ENCODE measurements at places on chromosomes 4 and X.

- no peak for DNase-seq
Measured at GRCh38 chr4:56360071-56360470, 27.2 kb downstream of the AASDH start.

DNA sequence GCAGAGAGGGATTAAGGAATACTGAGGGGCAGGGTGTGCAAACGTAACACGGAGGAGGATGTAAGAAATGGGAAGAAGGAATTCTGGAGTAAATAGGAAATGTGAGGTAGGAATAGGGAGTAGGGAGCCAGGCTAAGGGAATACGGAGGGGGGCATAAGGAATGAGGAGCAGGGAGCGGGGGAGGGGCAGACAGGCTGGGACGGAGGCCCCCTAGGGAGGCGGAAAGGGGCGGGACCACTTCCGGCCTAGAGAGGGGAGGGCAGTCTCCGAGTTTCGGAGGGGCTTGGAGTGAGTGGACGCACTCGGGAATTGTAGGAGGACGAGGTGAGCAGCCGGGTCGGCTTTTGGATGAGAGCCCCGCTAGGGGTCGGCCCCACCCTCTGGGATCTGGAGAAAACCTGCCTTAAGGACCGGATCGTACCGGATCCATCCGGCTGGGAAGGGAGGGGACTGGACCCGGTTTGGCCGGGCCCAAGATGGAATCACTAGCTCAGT lies 612 bp downstream of the MAGED2 start:
- peak; percentile 15 for DNase-seq

DNA sequence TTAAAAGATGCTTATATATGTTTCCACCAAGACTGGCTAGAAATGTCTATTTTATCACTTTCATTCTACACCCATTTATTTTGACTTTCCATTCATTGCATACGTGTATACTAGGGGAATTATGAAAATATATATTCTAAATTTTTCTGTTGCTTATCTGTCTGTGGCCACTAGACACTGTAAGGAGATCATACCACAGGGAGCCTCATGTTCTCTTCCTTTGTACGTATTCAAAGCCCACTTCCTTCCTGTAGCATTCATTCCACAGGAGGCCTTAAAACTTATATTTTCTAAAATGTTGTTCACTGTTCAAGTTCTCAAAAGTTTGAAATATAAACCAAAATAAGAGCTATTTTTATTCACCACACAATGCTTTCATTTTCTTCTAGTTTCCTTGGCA lies 1848.9 kb upstream of the TENM3 start:
- DNase-seq = no peak

GRCh38 chrX:32571579-32571978 lies 639.8 kb downstream of the DMD start:
- DNase-seq = no peak

GRCh38 chr4:6500481-6501140 lies 28.2 kb upstream of the PPP2R2C start:
- no peak for DNase-seq

DNA sequence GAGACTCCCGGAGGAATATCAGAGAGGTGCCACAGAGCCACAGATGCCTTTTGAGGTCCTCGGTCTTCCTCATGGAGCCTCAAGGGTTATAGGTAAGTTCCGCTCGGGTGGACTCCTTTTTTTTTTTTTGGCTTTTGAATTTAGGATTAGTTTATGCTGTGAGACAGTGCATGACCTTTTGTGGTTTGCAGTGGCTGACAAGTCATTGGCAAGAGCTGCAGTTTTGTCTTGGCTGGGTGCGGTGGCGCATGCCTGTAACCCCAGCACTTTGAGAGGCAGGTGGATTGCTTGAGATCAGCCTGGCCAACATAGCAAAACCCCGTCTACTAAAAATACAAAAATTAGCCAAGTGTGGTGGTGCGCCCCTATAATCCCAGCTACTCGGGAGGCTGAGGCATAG lies 4.5 kb upstream of the GRSF1 start:
- DNase-seq = no peak

GRCh38 chrX:149461746-149462145 lies 43.4 kb downstream of the IDS start:
- DNase-seq = no peak

DNA sequence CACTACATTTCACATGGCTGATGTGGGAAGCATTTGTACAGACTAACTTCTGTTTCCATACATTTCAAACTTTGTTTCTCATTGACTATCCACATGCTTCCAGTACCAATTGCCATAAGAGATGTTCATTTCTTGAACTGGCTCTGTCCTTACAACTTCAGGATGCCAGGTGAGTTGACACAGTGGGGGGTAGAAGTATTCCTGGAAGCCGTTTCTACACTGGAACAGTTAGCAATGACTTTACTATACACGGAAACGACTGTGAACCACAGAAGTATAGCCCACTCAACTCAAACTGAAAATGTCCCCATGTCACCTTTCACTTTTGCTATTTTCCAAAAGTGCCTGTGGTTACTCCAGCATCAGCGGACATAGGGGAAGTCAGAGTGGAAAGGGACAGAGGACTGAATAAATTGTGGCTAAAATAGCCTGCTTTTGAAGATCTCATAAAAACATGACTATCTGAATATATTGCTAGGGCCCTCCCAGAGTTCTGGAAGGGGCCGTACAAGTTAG lies 38.0 kb upstream of the DSPP start:
- no peak for DNase-seq

GRCh38 chrX:134925551-134925950 lies 65.2 kb upstream of the SMIM10 start:
- no peak for DNase-seq

- no peak for DNase-seq
Measured at GRCh38 chrX:72713130-72713529, 976 bp downstream of the PHKA1 start.

- DNase-seq = no peak
Measured at GRCh38 chr4:7185487-7186030, 6.8 kb upstream of the SORCS2 start.

GRCh38 chr4:162793571-162793970 lies 373.1 kb downstream of the NAF1 start:
- no peak for DNase-seq

DNA sequence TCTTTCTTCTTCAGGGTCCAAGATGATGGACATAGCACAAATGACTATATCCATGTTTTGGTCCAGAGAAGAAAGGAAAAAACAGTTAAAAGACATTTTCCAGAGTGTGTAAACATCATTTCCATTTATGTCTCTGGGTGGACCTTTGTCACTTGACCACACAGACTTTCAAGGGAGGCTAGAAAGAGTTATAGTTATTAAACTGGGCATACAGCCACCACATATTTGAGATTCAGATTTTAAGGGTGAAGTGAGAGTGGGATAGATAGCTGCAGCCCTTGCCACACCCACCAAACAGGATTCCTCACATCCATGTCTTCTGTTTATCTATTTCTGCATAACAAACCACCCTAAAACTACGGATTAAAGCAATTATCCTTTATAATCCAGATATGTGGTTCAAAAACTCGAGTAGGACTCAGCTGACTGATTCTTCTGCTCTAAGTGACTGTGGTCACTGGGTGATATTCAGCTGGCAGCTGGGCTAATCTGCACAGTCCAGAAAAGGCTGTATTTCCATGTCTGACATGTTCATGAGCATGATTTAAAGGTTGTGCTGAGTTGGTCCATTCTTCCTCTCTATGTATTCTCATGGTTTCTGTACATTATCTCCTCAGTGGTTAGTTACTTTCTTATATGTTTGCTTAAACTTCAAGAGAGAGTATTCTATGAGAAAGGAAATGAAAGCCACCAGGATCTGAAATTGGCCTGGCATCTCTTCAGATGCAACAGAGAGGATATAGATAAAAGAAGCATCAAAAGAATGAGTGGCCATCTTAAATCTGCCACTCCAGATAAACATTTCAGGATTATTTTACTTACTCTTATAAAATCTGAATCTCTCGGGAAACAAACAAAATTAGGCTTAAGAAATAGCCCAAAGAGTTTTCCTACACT lies 459.8 kb upstream of the CTSO start:
- DNase-seq = no peak

- no peak for DNase-seq
Measured at GRCh38 chr4:121989715-121990114, 37.9 kb upstream of the TRPC3 start.

GRCh38 chrX:41391606-41392005 lies 55.5 kb upstream of the NYX start:
- no peak for DNase-seq

DNA sequence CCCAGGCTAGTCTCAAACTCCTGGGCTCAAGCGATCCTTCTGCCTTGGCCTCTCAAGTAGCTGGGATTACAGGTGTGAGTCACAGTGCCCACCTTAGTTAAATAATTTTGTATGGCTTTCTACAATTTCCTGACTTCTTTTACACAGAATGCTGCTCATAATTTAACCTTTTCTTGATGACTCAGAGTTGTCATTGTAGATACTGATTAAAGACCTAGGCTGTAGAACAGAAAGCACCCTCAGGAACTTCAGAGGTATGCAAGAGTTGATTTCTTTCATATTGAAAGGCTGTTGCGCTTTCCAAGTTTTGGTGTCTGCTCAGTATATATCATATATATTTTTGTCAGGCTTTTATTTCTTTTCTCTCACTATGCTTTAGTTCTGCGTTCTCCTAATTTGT lies 21.1 kb upstream of the GPR34 start:
- no peak for DNase-seq

DNA sequence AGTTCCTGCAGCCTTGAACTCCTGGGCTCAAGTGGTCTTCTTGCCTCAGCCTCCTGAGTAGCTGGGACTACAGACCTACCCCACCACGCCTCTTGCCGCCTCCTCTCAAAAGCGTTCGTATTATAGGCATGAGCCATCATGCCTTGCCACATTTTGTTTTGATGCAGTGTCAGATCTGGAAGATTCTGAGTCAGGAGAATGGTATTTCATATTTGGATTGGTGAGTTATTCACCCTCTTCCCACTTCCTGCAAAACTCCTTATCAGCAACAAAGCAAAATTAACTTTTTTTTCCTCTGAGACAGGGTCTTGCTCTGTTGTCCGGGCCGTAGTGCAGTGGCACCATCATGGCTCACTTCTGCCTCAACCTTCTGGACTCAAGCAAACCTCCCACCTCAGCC lies 29.6 kb downstream of the REST start:
- DNase-seq = peak; percentile 55

DNA sequence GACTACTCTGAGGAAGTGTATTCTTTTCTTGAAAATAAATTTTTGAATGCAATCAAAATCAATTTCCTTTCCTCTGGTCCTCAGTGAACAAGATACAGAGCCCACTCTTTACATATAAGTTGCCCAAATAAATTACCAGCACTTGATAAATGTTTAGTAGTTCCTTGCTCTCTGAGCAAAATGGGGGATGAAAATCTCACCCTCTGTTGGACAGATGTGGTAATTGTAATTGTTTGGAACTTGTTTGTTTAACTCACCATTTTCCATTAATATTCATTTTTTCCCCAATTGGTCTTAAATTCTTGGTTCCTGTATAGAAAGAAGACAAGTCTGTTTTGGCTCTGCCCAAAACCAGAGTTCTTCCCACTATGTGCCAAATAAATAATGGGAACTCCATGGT lies 146.3 kb downstream of the LDB2 start:
- peak; percentile 4 for DNase-seq

DNA sequence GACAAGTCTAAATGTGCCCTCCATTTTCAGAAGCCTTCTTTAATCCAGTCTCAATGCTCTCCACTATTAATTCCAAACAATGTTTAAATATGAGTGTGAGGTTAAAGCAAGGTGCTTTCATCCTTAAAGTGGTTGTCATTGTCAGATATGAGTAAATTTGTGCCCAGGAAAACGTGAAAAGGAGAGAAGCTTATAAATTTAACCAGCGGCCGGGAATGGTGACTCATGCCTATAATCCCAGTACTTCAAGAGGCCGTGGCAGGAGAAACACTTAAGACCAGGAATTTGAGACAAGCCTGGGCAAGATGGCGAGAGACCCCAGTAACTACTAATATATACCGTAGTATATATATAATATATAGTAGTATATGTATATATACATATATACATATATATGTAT lies 270.0 kb downstream of the ARHGAP24 start:
- no peak for DNase-seq

DNA sequence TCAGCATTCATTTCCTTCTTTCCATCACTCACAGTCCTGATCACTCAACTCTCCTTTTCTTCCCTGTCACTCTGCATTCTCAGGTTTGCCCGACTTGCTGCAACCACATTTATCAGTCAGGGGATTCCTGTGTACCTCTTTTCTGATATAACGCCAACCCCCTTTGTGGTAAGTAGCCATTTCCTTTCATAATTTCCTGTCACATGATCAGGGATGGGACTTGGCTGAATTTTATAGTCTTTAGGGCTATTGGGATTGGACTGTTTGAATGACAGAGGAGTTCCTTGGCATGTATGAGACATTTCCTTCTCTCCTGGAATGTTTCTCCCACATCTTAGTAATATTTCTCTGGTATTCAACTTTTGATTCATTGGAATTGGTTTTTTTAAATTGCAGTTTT lies 11.0 kb downstream of the PGM2 start:
- DNase-seq = peak; percentile 68

- DNase-seq = no peak
Measured at GRCh38 chr4:3019145-3019846, 55.0 kb downstream of the HTT-AS start.

DNA sequence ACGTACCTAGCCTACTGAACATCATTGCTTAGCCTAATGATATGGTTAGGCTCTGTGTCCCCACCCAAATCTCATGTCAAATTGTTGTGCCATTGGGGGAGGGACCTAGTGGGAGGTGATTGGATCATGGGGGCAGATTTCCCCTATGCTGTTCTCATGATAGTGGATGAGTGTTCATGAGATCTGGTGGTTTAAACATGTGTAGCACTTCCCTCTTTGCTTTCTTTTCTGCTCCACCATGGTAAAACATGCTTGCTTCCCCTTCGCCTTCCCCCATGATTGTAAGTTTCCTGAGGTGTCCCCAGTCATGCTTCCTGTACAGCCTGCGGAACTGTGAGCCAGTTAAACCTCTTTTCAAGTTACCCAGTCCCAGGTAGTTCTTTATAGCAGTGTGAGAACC lies 102.6 kb downstream of the RAPGEF2 start:
- no peak for DNase-seq

DNA sequence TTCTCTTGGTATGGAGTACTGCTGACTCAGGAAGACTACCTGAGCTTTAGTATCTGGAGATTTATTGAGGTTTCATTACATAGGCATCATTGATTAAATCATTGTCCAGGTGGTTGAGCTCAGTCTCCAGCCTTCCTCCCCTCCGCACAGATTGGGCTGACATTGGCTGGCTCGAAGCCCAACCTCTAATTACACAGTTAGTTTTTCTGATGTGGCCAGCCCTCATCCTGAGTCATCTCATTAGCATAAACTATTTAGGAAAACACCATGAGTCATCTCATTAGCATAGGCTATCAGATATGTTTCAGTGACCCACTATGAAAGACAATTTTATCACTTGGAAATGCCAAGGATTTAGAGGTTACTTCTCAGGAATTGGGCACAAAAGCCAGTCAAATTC lies 93.9 kb upstream of the ANKRD50 start:
- DNase-seq = no peak

GRCh38 chrX:131843987-131844386 lies 179.1 kb upstream of the STK26 start:
- DNase-seq = no peak

DNA sequence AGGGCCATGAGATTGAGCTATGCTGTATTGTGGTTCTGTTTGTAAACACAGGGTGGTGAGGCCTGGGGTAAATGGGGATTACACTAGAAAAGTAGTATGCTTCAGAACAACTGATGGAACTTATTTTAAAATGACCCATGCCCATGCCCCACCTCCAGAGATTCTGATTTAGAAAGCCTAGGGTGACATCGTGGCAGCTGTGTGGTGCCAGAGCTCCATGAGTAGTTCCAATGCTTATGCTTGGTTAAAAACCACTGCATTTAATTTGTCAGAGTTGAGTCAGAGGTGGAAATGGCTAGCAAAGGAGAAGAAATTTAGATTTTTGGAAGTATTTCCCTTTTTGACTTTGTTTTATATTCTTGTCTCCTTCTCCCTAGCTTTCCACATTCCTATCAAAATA lies 63.4 kb upstream of the PDE5A start:
- DNase-seq = no peak
